ENCODE measurements at places on chromosomes 2 and 18. TPM values are rescaled to one million over a fixed set of nuclear protein-coding genes. Genes with fewer than 3 reads are reported as not detected.

PKDCC gene
- not detected for total RNA-seq

CD28 gene
- not detected for total RNA-seq

IDH1 gene
- 130 TPM for total RNA-seq

GALR1 gene
- not detected for total RNA-seq

FBXO36 gene
- 1.9 TPM for total RNA-seq

PTPRN gene
- total RNA-seq: not detected
